HCT116 (cell line): ENCODE measurements at places on chromosomes 1 and 21. TPM values are rescaled to one million over a fixed set of nuclear protein-coding genes. Genes with fewer than 3 reads are reported as not detected.
A peak's percentile ranks its signal among the peaks of the same experiment; 100 is the strongest.

Gene SPATA46
- total RNA-seq: not detected

GRCh38 chr21:42291003-42291750 is 24.0 kb downstream of the TFF3 start:
- H3K27me3 ChIP-seq: no peaks in the 10 kb centered on the region
- DNase-seq: no peak
- no peak overlapping the region for H3K4me3 ChIP-seq
- no peak overlapping the region for H3K27ac ChIP-seq
- no peaks in the 10 kb centered on the region for H3K36me3 ChIP-seq
- no peaks in the 10 kb centered on the region for H3K4me1 ChIP-seq

GRCh38 chr1:160652924-160653619 is 6.2 kb upstream of the SLAMF1 start:
- H3K36me3 ChIP-seq: no peaks in the 10 kb centered on the region
- H3K4me3 ChIP-seq: no peak overlapping the region
- H3K27me3 ChIP-seq: no peaks in the 10 kb centered on the region
- H3K27ac ChIP-seq: no peak overlapping the region
- DNase-seq: no peak
- no peaks in the 10 kb centered on the region for H3K4me1 ChIP-seq

- no peaks in the 10 kb centered on the region for H3K36me3 ChIP-seq
- 0 out of 2 replicates have a peak, but pooled peaks cover 4% of the 10 kb centered on the region for H3K4me1 ChIP-seq
- H3K27ac ChIP-seq: no peak overlapping the region
These were observed 50.5 kb downstream of the ABL2 start for GRCh38 chr1:179178950-179179349.

Gene TESK2
- 5.0 TPM for total RNA-seq

DNA sequence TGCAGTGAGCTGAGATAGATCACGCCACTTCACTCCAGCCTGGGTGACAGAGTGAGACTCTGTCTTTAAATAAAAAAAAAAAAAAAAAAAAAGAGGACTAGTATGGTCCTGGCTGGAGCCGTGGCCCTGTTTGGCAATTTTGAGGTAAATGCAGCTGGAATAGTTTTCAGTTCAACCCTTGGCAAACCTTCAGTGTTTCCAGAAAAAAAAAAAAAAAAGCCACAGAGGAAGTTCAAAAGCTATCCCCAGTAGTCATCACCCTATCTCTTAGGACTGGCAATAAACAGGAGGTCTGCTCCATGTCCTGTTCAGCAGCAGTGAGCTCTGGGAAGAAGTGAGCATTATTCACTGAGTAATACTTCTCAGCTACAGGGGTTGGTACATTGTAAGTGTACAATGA is 56.8 kb upstream of the ERRFI1 start:
- H3K36me3 ChIP-seq: no peaks in the 10 kb centered on the region
- no peak overlapping the region for H3K4me3 ChIP-seq
- no peaks in the 10 kb centered on the region for H3K27me3 ChIP-seq
- peaks cover 99% of the 10 kb centered on the region for H3K4me1 ChIP-seq

Gene VCAM1
- 0.17 TPM for total RNA-seq

- peak; percentile 13 for DNase-seq
- H3K27me3 ChIP-seq: no peaks in the 10 kb centered on the region
- H3K36me3 ChIP-seq: no peaks in the 10 kb centered on the region
- no peak overlapping the region for H3K4me3 ChIP-seq
These were observed 27.2 kb upstream of the LRRC8C start for GRCh38 chr1:89605692-89606091.

DNA sequence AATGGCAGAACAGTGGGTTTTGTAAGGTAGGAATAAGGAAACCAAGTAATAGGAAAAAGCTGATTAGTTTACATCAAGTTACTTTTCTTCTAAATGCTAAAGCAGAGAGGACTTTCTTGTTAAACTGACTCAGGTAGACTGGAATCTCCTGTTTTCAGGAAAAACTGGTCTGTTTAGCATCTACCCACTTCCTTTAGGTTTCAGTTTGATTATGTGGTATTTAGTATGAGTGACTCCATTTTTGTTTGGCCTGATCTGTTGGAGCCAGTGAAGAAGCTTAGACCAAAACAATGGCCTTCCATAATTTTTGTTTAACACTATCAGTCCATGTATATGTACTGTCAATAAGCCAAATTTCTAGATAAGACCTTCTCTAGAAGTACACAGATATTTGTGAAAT is 88.4 kb downstream of the EPB41 start:
- no peaks in the 10 kb centered on the region for H3K4me1 ChIP-seq
- no peak overlapping the region for H3K4me3 ChIP-seq
- no peaks in the 10 kb centered on the region for H3K36me3 ChIP-seq
- DNase-seq: no peak
- no peak overlapping the region for H3K27ac ChIP-seq

Gene GJA5
- total RNA-seq: not detected

Gene AMY2B
- 2.6 TPM for total RNA-seq

GRCh38 chr1:160342526-160342925 is 524 bp downstream of the COPA start:
- no peaks in the 10 kb centered on the region for H3K27me3 ChIP-seq
- H3K36me3 ChIP-seq: peaks cover 26% of the 10 kb centered on the region
- H3K4me3 ChIP-seq: peak overlapping the region; percentile 97

GRCh38 chr1:155334962-155335361 is 14.3 kb downstream of the RUSC1 start:
- H3K4me1 ChIP-seq: no peaks in the 10 kb centered on the region
- H3K27me3 ChIP-seq: no peaks in the 10 kb centered on the region
- no peak overlapping the region for H3K27ac ChIP-seq
- H3K36me3 ChIP-seq: peaks cover 26% of the 10 kb centered on the region; the same call in 1 of the 2 replicates
- DNase-seq: no peak

DNA sequence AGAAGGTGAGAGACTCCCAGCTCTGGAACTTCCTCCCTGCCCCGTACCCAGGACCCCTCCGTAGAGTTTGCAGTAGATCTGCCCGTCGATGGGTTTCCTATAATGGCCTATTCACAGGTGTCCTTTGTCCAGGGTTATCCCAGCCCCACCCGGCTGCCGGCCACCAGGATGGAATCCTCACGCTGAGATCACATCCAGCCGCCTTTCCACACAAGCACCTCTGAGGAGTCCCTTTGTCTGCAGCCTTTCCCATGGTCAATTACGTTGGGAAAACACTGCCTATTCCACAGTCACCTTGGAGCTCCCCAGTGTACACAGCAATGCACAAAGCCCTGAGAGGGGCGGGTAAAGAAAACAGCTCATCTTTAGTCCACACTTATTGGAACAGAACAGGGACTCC is 190.0 kb upstream of the EDN2 start:
- H3K4me3 ChIP-seq: no peak overlapping the region
- no peaks in the 10 kb centered on the region for H3K36me3 ChIP-seq
- H3K4me1 ChIP-seq: peaks cover 52% of the 10 kb centered on the region
- H3K27me3 ChIP-seq: no peaks in the 10 kb centered on the region
- no peak overlapping the region for H3K27ac ChIP-seq

DNA sequence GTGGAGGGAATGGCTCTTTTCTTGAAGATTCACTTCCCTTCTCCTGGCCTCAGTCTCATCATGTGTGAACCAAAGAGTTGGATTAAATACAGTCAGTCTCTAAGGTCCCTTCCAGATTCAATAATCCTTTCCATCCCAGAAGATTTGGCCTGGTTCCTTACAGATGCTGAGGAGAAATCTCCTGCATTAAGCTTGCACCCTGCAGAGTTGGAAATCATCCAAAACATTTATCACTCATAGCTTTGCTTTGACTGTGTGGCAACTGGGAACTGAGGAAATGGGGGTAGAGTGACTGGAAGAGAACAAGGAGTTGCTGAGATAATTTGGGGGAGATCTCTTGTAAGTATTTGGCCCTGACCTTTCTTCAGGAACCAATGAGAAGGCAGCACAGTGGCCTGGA is 220.5 kb upstream of the SGIP1 start:
- no peaks in the 10 kb centered on the region for H3K27me3 ChIP-seq
- H3K27ac ChIP-seq: peak overlapping the region; percentile 78
- H3K4me3 ChIP-seq: no peak overlapping the region
- H3K36me3 ChIP-seq: no peaks in the 10 kb centered on the region
- peaks cover 58% of the 10 kb centered on the region for H3K4me1 ChIP-seq

DNA sequence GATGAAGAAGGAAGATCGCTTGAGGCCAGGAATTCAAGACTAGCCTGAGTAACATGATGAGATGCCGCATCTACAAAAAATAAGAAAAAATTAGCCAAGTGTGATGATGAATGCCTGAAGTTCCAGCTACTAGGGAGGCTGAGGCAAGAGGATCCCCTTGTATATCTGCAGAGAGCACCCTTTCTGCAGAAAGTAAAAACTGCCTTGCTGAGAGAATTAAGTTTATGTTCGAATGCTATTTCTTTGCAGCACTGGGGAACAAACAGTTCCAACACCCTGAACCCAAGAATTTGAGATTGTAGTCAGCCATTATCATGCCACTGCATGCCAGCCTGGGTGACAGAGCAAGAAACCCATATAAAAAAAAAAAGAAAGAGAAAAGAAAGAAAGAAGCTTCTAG is 20.6 kb upstream of the KCNT2 start:
- no peak overlapping the region for H3K27ac ChIP-seq
- H3K36me3 ChIP-seq: no peaks in the 10 kb centered on the region
- no peaks in the 10 kb centered on the region for H3K27me3 ChIP-seq
- no peak overlapping the region for H3K4me3 ChIP-seq
- no peaks in the 10 kb centered on the region for H3K4me1 ChIP-seq

GRCh38 chr21:30629200-30629599 is 5.8 kb upstream of the KRTAP20-2 start:
- H3K4me3 ChIP-seq: no peak overlapping the region
- H3K27ac ChIP-seq: no peak overlapping the region
- H3K27me3 ChIP-seq: no peaks in the 10 kb centered on the region
- H3K36me3 ChIP-seq: no peaks in the 10 kb centered on the region
- no peaks in the 10 kb centered on the region for H3K4me1 ChIP-seq

GRCh38 chr1:29459620-29459945 is 223.3 kb downstream of the PTPRU start:
- DNase-seq: no peak
- no peaks in the 10 kb centered on the region for H3K36me3 ChIP-seq
- H3K27ac ChIP-seq: no peak overlapping the region
- H3K4me1 ChIP-seq: no peaks in the 10 kb centered on the region
- peaks cover 6% of the 10 kb centered on the region; the same call in 1 of the 2 replicates for H3K27me3 ChIP-seq

- peaks cover 25% of the 10 kb centered on the region for H3K4me1 ChIP-seq
- H3K27me3 ChIP-seq: no peaks in the 10 kb centered on the region
- no peaks in the 10 kb centered on the region for H3K36me3 ChIP-seq
- H3K4me3 ChIP-seq: no peak overlapping the region
- no peak overlapping the region; the same call in 1 of the 2 replicates for H3K27ac ChIP-seq
- no peak for DNase-seq
These were observed 9.2 kb downstream of the PDE9A start for GRCh38 chr21:42662430-42663199.

DNA sequence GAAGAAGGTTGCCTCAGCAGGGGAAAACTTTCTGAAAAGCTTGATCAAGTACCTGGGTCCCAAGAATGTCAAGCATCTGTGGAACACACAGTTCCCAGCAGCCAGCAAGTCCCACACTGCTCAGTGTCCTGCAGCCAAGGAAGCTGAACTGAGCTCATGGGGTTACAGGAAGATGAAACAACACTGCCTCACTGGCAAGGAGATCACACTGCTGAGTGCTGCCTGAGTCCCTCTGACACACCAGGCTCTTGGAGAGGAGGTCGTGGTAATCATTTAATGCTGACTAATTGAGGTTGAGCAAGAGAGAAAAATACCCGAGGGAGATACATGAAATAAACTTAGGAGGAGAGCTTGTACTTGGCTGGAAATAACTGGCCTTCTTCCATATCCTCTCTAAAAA is 75.2 kb downstream of the MPZL1 start:
- no peaks in the 10 kb centered on the region for H3K4me1 ChIP-seq
- no peaks in the 10 kb centered on the region for H3K27me3 ChIP-seq
- H3K27ac ChIP-seq: no peak overlapping the region
- H3K36me3 ChIP-seq: no peaks in the 10 kb centered on the region
- no peak overlapping the region for H3K4me3 ChIP-seq

- no peak overlapping the region for H3K4me3 ChIP-seq
- no peaks in the 10 kb centered on the region for H3K4me1 ChIP-seq
- DNase-seq: no peak
- H3K36me3 ChIP-seq: peaks cover 11% of the 10 kb centered on the region; the same call in 1 of the 2 replicates
- H3K27me3 ChIP-seq: no peaks in the 10 kb centered on the region
These were observed 25.4 kb downstream of the INTS7 start for GRCh38 chr1:212010004-212010403.

DNA sequence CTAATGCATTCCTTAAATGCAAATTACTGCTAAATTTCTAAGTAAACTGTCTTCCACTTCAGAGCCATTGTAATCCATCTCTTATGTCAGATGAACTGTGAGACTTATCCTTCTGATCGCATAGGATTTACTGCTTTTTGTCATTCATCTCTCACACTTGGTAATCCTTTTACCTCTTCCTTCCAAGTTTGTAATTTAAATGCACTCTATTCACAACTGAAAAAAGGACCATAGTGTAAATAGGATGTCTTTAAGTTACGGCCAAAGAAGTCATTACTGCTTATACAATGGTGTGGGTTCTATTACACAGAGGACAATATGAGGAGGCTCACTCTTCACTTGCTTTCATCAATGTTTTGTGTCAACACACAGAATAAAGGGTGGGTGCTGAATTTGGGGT is 393.3 kb downstream of the PTBP2 start:
- no peaks in the 10 kb centered on the region for H3K4me1 ChIP-seq
- DNase-seq: no peak
- no peaks in the 10 kb centered on the region for H3K36me3 ChIP-seq
- H3K27ac ChIP-seq: no peak overlapping the region
- H3K4me3 ChIP-seq: no peak overlapping the region
- no peaks in the 10 kb centered on the region for H3K27me3 ChIP-seq

DNA sequence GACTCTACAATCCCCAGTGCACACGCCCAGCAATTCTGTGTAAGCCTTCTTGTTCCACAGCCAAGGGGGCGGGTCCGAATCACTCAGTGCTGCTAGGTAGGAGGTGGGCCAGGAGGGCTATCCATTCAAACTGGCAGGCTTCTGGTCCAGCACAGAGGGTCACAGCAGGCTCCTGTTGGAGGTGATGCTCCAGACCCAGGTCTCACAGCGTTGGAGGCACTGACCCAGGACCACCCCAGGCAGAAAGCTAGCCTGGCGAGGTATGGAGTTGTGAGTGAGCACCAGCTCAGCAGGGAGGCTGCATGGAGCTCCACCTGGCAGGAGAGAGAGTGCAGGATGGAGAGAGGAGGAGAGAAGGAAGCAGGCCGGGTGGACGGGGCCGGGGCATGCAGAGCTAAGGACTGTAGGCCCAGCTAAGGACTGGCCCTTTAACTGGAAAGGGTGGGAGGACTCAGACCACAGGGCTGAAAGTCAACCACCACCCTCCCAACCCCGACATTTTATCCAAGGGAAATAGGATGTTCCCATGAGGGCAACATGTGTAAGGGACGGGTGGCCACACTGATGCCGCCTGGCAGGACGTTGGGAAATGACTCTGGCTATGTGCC is 38.7 kb downstream of the GPR161 start:
- H3K27ac ChIP-seq: no peak overlapping the region
- no peak overlapping the region for H3K4me3 ChIP-seq
- no peaks in the 10 kb centered on the region for H3K36me3 ChIP-seq
- no peak for DNase-seq
- 0 out of 2 replicates have a peak, but pooled peaks cover 2% of the 10 kb centered on the region for H3K4me1 ChIP-seq

Gene FAM151A
- not detected for total RNA-seq

- H3K36me3 ChIP-seq: no peaks in the 10 kb centered on the region
- H3K27me3 ChIP-seq: no peaks in the 10 kb centered on the region
- no peak for DNase-seq
These were observed 293.2 kb downstream of the DUSP10 start for GRCh38 chr1:221448585-221449175.
